ENCODE measurements at places on chromosomes 6 and 20.

GRCh38 chr6:30879684-30880427 lies 4.5 kb upstream of the DDR1 start:
- no peak for DNase-seq

DNA sequence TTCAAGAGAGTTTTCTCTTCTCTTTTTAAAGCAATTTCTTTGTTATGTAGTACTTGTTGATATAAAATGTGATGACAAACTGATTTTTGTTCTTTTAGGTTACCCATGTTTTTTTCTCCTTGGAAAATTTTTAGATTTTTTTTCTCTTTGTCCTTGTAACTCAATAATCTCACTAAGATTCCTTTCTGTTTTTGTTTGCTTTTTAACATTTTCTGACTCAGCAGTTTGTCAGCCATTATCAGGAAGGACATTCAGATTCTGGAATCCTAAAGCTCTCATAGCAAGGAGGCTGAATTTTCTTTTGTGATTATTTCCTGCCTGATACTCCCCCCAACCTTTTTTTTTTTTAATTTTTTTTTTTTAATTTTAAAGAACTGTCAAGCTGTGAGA lies 75.2 kb upstream of the CITED2 start:
- DNase-seq, result no peak

DNA sequence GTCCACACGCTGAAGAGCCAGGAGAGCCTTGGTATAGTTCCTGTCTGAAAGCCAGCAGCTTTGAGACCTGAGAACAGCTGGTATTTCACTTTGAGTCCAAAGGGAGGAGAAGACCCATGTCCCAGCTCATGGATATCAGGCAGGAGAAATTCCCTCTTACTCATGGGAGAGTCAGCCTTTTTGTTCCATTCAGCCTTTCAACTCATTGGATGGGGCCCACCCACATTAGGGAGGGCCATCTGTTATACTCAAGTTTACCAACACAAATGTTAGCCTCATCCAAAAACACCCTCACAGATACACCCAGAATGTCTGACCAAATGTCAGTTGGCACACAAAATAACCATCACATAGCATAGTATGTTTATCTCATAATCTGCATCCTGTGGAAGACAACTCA lies 80.1 kb downstream of the GMDS start:
- no peak for DNase-seq

GRCh38 chr20:4040283-4041179 lies 25.2 kb upstream of the RNF24 start:
- DNase-seq, result no peak

DNA sequence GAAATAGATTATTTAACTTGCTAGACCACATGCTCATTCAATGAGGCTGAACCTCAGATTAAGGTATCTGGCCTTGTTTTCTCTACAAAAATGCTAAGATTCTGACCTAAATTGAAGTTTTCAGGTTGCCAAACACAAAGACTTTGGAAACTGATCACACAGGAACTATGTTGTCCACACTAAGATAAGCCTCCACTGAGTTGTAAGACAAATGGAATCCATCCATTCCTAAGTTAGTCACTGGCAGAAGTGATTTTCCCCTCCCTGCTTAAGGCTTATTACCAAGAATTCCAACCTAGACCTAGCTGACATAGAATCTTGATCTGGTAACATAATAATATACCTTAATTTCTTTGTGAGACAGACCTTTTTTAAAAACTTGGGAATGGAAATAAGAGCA lies 608.1 kb downstream of the TENT5A start:
- no peak for DNase-seq

Data from activated CD4-positive, CD25-positive, alpha-beta regulatory T cell (primary cell).